ENCODE measurements at places on chromosomes 11 and 22.

DNA sequence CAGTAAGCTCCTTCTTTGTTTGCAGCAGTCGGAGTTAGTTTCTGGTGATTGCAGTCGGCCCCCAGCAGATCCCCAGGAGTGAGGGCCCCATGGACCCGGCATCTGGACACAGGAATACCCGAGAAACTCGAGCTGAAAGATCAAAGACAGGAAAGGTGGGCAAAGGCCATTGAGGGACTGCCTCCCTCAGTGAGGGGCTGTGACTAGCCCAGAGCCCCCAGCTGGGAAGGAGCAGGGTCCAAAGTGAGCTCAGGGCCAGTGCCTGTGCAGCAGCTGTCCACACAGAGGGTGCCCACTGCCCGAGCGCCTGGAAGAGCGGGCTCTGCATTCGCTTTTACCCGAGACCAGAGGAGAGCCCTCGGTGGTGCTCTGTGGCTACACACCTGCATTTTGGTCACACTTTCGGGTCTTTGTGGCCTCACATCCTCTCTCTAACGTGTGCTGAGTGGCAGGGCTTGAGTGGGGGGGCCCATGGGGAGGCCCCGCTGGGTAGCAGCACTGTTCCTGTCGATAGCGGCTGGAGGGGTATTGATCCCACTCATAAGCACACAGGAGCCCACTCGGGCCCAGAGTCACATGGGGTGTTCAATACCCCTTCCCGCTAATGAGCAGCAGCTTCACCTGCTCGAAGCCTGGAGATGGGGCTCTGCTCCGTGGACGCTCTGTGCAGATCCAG, 532.9 kb downstream of the TBC1D22A start:
- DNase-seq: no peak

- no peak for DNase-seq
These were observed 396.8 kb downstream of the GUCY1A2 start for GRCh38 chr11:106621484-106621883.

- DNase-seq: no peak
These were observed 910.5 kb upstream of the CHORDC1 start for GRCh38 chr11:91133361-91133760.

DNA sequence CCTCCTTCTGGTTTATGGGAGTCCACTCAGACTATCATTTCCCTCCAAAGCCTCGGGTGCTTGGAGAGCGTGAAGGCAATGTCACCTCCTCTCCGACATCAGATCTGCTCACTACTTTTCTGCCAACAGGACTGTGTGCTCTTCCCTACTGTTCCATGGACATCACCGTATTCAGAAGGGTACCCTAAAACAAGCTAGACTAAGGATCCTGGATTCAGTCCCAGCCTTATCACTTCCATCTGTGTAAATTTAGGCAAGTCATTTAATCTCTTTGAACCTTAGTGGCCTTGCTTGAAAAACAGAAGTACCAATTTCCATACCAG, 78.2 kb downstream of the KCNC1 start:
- DNase-seq: no peak

- DNase-seq: no peak
These were observed 133.2 kb downstream of the APOL5 start for GRCh38 chr22:35850831-35851230.

- no peak for DNase-seq
These were observed 79.9 kb upstream of the SYT13 start for GRCh38 chr11:45365961-45366618.

Data from activated CD4-positive, alpha-beta T cell treated with anti-CD3 and anti-CD28 coated beads, Interleukin-10, Interleukin-2, amounts not matched to agents 100 ng/mL and 50 ng/mL, durations not matched to agents 16 hours and 8 hours (primary cell).